Ascending aorta (tissue), 2 donors: ENCODE measurements at places on chromosomes 1 and 21. TPM values are rescaled to one million over a fixed set of nuclear protein-coding genes. Genes with fewer than 3 reads are reported as not detected.

DNA sequence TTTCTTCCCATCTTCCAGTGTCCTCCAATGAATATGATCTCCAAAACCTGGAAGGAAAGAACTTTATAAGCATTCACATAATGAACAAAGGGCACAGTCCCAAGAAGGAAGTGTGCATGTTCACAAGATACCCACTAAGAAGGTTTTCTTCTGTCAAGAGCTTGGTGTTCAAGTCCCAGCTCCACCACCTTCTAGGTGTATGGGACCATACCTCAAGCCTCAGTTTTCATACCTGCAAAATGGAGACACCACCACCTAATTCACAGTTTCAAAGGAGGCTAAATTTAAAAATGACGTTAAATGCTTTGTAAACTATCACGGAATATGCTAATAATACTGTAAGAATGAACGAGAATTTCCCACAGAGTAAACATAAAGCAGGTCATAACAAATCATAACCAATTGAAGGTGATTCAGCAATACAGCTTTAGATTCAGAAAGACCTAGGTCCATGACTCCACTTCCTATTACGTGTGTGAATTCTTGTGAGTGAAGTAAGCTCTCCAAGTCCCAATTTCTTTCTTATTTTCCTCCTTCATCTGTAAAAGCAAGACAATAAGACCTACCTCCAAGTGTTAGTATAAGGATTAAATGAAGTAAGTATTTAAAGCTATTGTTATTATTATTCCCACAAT, 8.1 kb upstream of the KTI12 start:
- H3K4me1 ChIP-seq = no peaks in the 10 kb centered on the region
- H3K27ac ChIP-seq = no peak overlapping the region
- no peak for DNase-seq
- H3K36me3 ChIP-seq = peaks cover 30% of the 10 kb centered on the region
- no peaks in the 10 kb centered on the region for H3K27me3 ChIP-seq
- H3K4me3 ChIP-seq = no peak overlapping the region

GRCh38 chr1:24805534-24806301, 60.5 kb downstream of the CLIC4 start:
- peaks cover 12% of the 10 kb centered on the region for H3K4me1 ChIP-seq
- DNase-seq = no peak
- H3K27ac ChIP-seq = peak overlapping the region; percentile 1

WASF2 gene
- total RNA-seq = 70.4 TPM

SPRR2E gene
- not detected for total RNA-seq

- H3K4me1 ChIP-seq = no peaks in the 10 kb centered on the region
- no peak overlapping the region for H3K4me3 ChIP-seq
Measured at GRCh38 chr1:100972185-100972584, 53.4 kb downstream of the DPH5 start.

BEND5 gene
- 3.4 TPM for total RNA-seq

PRKAA2 gene
- 1.4 TPM for total RNA-seq

TNFRSF14 gene
- 141 TPM for total RNA-seq

GRCh38 chr1:32623775-32624174, 26.6 kb downstream of the ZBTB8OS start:
- peaks cover 20% of the 10 kb centered on the region for H3K36me3 ChIP-seq
- no peaks in the 10 kb centered on the region for H3K4me1 ChIP-seq
- no peak overlapping the region for H3K4me3 ChIP-seq

GRCh38 chr1:46274225-46275029, 26.9 kb downstream of the RAD54L start:
- no peaks in the 10 kb centered on the region for H3K4me1 ChIP-seq
- no peak for DNase-seq
- no peak overlapping the region for H3K4me3 ChIP-seq

ODR4 gene
- total RNA-seq = 5.5 TPM

RPL11 gene
- 462 TPM for total RNA-seq

DNA sequence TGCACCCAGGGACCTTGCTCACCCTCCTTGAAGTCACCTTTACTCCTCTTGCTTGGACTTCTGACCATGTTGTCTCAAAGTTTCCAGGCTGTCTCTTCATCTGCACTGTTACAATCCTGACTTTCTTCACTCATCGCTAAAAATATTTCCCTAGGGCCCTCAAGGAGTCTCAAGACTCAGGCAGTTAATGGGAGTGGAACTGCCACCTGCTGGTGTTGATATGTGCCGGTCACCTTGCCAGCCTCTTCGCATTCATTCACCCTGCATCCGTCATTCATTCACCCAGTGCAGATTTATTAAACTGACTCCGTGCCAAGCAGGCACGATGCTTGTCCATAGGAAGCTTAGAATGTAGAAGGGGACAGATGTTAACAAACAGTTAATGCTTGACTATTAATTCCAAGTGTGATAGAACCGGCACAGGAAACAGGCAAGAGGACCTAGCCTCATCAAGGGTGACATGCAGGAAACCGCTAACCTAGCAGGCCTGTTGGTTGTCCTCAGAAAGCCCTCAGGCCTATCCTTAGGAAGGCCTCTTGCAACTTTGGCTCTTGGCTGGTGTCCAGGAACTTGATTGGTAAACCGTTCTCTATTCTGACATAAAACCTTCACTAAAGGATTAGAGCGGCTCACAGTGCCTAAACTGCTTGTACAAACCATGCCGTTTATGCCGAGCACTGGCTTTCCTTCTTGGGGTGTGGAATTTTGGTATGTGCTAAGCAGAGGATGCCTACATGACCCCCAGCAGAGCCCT, 342.2 kb downstream of the CAMTA1 start:
- no peak for DNase-seq
- H3K27ac ChIP-seq = no peak overlapping the region
- H3K4me1 ChIP-seq = no peaks in the 10 kb centered on the region

SH3D21 gene
- 1.3 TPM for total RNA-seq

C8B gene
- 347 TPM for total RNA-seq

- no peaks in the 10 kb centered on the region for H3K36me3 ChIP-seq
- H3K27me3 ChIP-seq = no peaks in the 10 kb centered on the region
- H3K4me1 ChIP-seq = no peaks in the 10 kb centered on the region
- H3K27ac ChIP-seq = no peak overlapping the region
- DNase-seq = no peak
Measured at GRCh38 chr21:37117204-37117603, 44.1 kb downstream of the TTC3 start.

DNA sequence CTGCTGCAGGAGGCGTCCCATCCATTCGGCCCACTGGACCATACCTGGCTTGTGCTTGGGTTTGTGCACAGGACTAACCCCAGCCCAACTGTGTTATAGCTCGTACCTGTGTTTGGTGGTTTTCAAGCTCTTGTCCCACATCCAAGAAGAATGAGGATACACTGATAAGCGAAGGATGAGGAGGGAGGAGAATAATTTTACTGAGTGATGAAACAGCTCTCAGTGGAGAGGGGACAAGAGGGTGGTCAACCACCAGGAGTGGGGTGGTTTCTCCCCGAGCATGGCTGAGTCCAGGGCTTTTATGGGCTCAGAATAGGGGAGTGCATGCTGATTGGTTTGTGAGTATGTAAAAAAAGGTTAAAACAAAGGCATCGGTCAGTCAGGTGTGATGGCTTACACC, 12.1 kb upstream of the USP48 start:
- H3K27me3 ChIP-seq = no peaks in the 10 kb centered on the region
- no peak overlapping the region for H3K4me3 ChIP-seq
- H3K27ac ChIP-seq = no peak overlapping the region
- no peaks in the 10 kb centered on the region for H3K4me1 ChIP-seq
- DNase-seq = no peak

KLHDC9 gene
- 0.32 TPM for total RNA-seq

- H3K27ac ChIP-seq = peak overlapping the region; percentile 57
- H3K4me1 ChIP-seq = no peaks in the 10 kb centered on the region
- H3K27me3 ChIP-seq = no peaks in the 10 kb centered on the region
- H3K4me3 ChIP-seq = peak overlapping the region; percentile 31
Measured at GRCh38 chr1:13583966-13584791, 547 bp downstream of the PDPN start.

DNA sequence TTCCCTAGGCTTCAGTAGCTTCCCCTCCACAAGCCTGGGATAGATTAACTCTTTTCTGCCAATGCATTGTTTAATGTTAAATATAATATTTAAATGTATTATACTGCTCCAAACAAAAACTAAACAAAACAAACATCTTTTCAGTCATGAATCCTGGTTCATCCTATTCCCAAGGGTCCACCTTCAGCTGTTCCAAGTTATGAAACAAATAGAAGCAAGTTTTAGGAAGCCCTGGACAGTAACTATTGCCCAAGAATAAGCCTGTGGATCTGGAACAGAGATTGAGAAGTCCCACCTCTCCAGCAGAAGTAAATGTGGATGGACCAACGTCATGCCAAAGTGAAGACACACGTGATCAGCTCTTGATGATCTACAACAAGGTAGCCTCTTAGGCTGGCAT, 408.1 kb downstream of the SETD4 start:
- DNase-seq = no peak
- no peak overlapping the region for H3K27ac ChIP-seq
- no peaks in the 10 kb centered on the region for H3K4me1 ChIP-seq
- H3K4me3 ChIP-seq = no peak overlapping the region
- no peaks in the 10 kb centered on the region for H3K27me3 ChIP-seq
- H3K36me3 ChIP-seq = no peaks in the 10 kb centered on the region

- no peak overlapping the region for H3K27ac ChIP-seq
- no peaks in the 10 kb centered on the region for H3K27me3 ChIP-seq
- peak overlapping the region; percentile 94 for H3K4me3 ChIP-seq
- peaks cover 37% of the 10 kb centered on the region for H3K4me1 ChIP-seq
Measured at GRCh38 chr1:1304331-1305299, 3.1 kb downstream of the ACAP3 start.

TAS1R1 gene
- total RNA-seq = not detected

GRCh38 chr1:172905452-172905851, 145.3 kb downstream of the TNFSF18 start:
- H3K27me3 ChIP-seq = no peaks in the 10 kb centered on the region
- H3K36me3 ChIP-seq = no peaks in the 10 kb centered on the region
- H3K4me1 ChIP-seq = no peaks in the 10 kb centered on the region
- no peak overlapping the region for H3K27ac ChIP-seq
- DNase-seq = no peak
- H3K4me3 ChIP-seq = no peak overlapping the region

RGS2 gene
- 11.9 TPM for total RNA-seq

GRCh38 chr1:29793653-29794348, 557.5 kb downstream of the PTPRU start:
- H3K27ac ChIP-seq = no peak overlapping the region
- no peaks in the 10 kb centered on the region for H3K4me1 ChIP-seq
- H3K27me3 ChIP-seq = no peaks in the 10 kb centered on the region
- no peak for DNase-seq

- H3K4me1 ChIP-seq = no peaks in the 10 kb centered on the region
- no peaks in the 10 kb centered on the region for H3K27me3 ChIP-seq
- no peak for DNase-seq
- H3K4me3 ChIP-seq = no peak overlapping the region
- no peaks in the 10 kb centered on the region for H3K36me3 ChIP-seq
Measured at GRCh38 chr1:44826375-44827196, 16.5 kb downstream of the PTCH2 start.

GRCh38 chr21:34086887-34087306, 13.5 kb downstream of the MRPS6 start:
- peaks cover 6% of the 10 kb centered on the region for H3K4me1 ChIP-seq
- no peaks in the 10 kb centered on the region for H3K27me3 ChIP-seq
- H3K27ac ChIP-seq = no peak overlapping the region
